ENCODE measurements at places on chromosomes 3 and 15.

DNA sequence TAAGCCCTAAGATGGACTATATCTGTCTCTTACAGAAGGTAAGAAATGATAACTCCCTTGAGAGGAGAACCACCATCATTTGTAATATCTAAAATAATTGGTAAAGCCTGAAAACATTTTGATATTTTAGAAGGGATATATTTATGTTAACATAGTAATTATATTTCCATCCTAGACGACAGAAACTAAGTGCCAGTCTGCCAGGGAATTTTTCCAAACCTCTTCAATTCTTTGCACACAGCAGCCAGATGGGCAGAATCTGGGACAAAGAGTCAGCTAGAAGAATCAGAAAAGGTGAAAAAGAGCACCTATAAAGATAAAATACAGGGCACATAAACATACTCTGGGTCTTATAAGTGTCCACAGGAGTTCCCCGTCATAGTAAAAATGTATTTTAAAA is 70.0 kb upstream of the CBLB start:
- DNase-seq = no peak

DNA sequence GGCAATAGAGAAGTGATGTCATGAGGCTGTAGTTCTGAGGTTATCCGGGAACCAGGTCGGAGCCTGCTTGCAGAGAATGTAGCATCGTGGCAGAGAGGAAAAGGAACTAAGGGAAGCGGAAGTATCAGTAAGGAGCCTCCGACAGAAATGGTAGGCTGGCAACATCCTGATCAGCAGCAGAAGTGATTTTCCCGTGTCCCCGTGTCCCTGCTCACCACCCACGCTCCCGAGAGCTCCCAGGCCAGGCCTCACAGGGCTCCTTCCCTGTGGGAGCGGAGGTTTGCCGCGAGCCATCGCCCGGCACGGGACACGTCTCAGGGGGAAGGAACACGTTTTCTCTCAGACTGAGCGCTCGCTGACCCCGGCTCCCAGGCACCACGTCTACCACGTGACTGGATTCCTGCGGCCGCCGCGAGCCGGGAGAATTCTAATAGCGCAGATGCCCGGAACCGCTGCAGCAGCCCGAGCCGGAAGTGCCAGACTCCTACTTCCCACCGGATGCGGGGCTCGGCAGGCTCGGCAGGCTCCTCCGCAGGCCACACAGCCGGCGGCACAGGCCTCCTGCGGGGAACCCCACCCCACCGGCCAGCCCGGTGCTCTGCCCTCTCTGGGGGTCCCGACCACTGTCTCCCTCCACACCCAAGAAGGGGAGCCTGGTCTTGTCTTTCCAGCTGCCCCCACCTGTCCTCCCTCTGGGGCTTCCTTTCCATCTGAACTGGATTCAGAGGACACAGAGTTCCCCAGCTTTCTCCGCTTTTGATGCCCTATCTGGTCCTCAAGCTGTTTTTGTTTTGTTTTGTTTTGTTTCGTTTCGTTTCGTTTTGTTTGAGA is 99.3 kb downstream of the BDH1 start:
- DNase-seq = no peak

- no peak for DNase-seq
Measured at GRCh38 chr15:84828086-84828908, 11.1 kb downstream of the ALPK3 start.

- no peak for DNase-seq
Measured at GRCh38 chr3:23865595-23866396, 51.0 kb downstream of the NKIRAS1 start.

- no peak for DNase-seq
Measured at GRCh38 chr3:115989684-115990421, 366.5 kb downstream of the GAP43 start.

- DNase-seq = no peak
Measured at GRCh38 chr3:76432396-76432795, 607.5 kb upstream of the ROBO2 start.

DNA sequence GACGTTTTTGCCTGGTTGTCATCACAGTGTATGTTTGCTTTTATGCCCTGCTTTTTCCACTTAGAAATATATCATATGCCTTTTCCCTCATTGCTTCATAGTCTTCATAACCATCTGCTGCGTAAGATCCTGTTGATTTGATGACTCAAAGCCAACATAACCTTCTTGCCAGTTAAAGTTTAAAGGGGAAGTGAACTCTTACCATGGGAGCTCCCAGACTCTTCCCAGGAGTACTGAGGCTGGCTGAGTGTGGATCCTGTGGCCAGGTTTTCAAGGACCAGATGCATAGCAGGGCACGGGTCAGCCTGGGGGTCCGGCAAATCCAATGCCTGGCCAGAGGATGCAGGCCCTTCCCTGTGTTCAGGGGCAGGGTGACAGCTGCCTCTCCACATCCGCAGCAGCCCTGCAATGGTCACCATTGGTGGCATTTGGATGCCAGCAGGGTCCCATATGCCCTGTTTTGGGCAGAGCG is 42.0 kb upstream of the SACM1L start:
- DNase-seq = no peak

- DNase-seq = no peak
Measured at GRCh38 chr3:149247008-149247710, 25.5 kb upstream of the CP start.

DNA sequence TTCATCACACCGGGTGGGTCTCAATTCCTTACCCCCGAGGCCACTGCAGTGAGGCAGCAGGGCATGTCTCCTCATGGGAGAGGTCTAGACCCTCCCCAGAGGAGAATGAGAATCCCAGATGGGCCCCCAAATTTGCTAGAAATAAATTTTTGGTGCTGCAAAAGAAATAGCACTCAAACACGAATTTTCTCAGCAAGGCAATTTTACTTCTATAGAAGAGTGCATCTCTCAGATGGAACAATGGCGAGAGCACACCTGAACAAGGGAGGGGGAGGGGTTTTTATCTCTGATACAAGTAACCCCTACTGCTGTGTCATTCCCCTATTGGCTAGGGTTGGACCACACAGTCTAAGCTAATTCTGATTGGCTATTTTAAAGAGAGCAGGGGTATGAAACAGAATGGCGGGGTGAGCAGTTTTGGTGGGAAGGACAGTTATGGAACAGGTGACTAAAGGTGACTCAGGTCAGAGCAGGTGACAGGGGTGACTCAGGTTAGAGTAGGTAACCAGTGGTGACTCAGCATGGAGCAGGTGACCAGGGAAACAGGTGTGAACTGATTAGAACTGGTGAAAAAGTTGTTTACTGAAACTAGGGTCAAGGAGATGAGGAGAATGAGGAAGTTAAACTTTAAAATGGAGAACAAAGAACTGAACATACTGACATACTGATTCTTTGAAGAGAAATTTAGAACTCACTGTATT is 93.0 kb upstream of the WNT7A start:
- no peak for DNase-seq

Measured in anterior cingulate cortex (tissue), 58 donors.